CD14-positive monocyte (primary cell): ENCODE measurements at places on chromosomes 2 and 18. TPM values are rescaled to one million over a fixed set of nuclear protein-coding genes. Genes with fewer than 3 reads are reported as not detected.

DNA sequence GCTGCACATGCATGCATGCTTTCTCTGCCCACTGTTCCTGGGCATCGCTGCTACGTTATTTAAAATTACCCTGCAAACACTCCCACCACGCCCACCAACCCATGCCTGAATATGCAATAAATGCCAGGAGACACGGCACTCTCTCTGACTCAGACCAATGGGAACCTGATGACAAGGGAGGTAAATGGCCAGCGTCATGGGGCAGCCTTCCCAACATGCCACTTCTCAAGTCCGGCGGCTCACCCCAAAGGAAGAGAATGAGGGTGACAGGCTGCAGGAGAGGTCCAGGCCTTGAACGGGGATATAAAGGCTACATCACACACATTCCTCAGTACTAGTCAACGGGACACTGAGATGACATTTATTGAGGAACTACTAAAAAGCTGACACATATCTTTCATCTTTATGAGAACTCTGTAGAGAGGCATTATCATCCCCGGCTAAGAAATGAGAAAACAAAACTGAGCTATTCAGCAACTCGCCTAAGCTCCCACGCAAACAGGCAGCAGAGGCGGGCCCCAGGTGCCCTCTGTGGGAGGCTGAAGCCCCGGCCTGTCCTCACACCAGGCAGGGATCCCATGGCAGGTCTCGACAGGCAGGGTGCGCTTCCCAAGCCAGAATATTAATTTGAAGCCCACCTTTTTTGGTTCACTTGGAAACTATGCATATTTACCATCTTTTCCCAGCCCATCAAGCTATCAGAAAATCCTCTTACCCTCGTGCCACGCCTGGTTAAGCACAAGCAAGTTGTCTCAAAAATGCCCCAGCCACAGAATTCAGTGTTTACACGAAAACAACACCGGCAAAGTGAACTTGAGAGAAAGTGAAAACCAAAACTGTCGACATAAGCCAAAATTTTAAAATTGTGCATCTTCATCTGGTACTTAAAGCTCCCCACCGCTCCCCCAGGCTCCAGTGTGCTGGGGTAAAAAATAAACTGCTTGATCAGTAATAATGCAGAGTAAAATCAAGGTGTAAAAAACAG, 166.3 kb downstream of the HDAC4 start:
- DNase-seq = no peak

- no peak for DNase-seq
Measured at GRCh38 chr18:8339952-8340351, 269.3 kb upstream of the RAB12 start.

The SIX3 gene
- polyA plus RNA-seq = not detected

The ELOA2 gene
- not detected in 2 replicates for polyA plus RNA-seq

The KIF3C gene
- polyA plus RNA-seq = 0.28 TPM
